ENCODE measurements at places on chromosomes 16 and 17.

GRCh38 chr17:3033248-3033640 lies 30.2 kb downstream of the OR1D5 start:
- no peak for DNase-seq

- DNase-seq = no peak
Observed at GRCh38 chr17:45966606-45967280, 32.3 kb upstream of the STH start.

GRCh38 chr16:81324808-81325207 lies 10.0 kb downstream of the GAN start:
- no peak for DNase-seq

- no peak for DNase-seq
Observed at GRCh38 chr17:35890774-35891155, 10.6 kb upstream of the CCL5 start.

- no peak for DNase-seq
Observed at GRCh38 chr17:80904036-80904753, 87.4 kb upstream of the CHMP6 start.

DNA sequence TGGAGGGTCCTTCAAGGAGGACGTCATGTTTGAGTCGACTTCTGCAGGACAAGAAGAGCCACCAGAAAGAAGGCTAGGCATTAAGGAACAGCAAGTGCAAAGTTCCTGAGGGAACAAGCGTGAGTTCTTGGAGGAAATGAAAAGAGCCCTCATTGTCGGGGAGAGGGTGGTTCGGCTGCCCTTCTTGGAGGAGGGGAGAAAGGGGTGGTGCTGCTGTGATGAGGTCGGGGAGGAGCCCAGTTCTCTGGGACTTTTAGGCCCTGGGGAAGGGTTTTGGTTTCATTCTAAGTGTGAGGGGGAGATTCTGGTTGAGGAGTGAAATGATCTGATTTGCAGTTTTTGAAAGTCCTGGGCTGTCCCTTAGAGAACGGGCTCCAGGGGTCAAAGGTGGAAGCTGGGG lies 4.1 kb downstream of the BICDL2 start:
- no peak for DNase-seq

GRCh38 chr16:70018254-70018653 lies 67.1 kb downstream of the CLEC18A start:
- DNase-seq = peak; percentile 56

- DNase-seq = no peak
Observed at GRCh38 chr17:68034452-68034776, 1.1 kb upstream of the KPNA2 start.

GRCh38 chr17:19805006-19805405 lies 56.9 kb upstream of the ALDH3A1 start:
- no peak for DNase-seq

DNA sequence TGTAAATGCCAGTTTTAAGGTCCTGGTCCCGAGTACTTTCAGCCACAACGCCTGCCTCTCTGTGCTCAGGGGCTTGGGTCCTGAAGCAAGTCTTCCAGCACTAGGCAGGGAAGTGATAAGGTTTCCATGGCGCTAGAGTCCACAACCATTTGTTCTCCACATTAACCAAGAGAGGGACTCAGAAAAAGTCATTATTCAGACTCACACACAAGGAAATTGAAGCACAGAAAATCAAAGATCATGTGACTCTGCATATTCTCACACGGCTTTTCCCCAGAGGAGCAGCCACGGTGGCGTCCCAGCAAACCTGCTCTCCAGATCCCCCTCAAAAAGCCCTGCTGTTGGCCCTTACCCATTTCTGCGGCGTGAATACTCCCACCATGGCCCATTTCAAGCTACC lies 9.7 kb downstream of the ENPP7 start:
- no peak for DNase-seq

- DNase-seq = no peak
Observed at GRCh38 chr16:57740423-57741071, 5.0 kb downstream of the KATNB1 start.

- DNase-seq = peak; percentile 44
Observed at GRCh38 chr16:29675811-29676643, 3.0 kb upstream of the QPRT start.

DNA sequence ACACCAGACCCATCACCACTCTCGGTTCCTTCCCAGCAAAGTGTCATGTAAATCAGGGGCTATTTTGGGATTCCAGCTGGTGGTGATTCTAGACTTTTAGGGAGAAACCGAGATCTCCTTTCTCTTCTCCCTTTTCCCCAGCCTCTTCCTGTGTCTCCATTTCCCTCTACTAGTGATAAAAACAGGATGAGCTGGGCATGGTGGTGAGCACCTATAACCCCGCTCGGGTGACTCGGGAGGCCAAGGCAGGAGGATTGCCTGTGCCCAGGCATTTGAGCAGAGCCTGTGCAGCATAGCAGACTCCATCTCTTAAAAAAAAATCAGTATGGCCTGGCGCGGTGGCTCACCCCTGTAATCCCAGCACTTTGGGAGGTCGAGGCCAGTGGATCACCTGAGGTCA lies 6.1 kb downstream of the TBX21 start:
- no peak for DNase-seq

- DNase-seq = peak; percentile 23
Observed at GRCh38 chr17:80989586-80989913, 2.1 kb upstream of the CHMP6 start.

DNA sequence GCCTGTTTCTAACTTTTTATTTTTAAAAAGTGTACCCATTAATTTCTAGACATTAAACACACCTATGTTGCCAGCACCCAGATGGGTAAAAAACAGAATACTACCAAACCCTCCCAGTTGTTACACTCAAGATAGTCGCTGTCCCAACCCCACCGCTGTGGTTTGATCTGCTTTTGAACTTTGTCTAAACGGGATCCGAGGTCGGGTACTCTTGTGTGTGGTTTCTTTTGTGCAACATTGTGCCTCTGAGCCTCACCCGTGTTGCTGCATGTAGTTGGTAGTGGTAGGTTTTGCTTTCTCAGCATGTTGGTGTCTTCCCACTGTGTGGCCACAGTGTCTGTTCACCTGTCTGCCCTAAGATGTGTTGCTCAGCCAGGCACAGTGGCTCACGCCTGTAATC lies 4.3 kb downstream of the KLHL36 start:
- no peak for DNase-seq

DNA sequence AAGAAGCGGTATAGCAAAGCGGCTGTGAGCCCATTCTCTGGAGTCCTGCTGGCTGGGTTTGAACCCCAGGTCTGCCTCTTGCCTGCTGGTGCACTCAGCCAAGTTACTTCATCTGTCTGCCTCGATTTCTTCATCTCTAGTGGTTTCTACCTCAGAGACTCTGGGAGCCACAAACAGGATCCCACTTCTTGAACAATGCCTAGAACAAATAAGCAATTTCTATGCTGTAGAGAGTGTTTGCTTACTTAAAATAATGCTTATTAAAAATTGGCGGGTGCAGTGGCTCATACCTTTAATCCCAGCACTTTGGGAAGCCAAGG lies 75.5 kb downstream of the CMIP start:
- DNase-seq = no peak

DNA sequence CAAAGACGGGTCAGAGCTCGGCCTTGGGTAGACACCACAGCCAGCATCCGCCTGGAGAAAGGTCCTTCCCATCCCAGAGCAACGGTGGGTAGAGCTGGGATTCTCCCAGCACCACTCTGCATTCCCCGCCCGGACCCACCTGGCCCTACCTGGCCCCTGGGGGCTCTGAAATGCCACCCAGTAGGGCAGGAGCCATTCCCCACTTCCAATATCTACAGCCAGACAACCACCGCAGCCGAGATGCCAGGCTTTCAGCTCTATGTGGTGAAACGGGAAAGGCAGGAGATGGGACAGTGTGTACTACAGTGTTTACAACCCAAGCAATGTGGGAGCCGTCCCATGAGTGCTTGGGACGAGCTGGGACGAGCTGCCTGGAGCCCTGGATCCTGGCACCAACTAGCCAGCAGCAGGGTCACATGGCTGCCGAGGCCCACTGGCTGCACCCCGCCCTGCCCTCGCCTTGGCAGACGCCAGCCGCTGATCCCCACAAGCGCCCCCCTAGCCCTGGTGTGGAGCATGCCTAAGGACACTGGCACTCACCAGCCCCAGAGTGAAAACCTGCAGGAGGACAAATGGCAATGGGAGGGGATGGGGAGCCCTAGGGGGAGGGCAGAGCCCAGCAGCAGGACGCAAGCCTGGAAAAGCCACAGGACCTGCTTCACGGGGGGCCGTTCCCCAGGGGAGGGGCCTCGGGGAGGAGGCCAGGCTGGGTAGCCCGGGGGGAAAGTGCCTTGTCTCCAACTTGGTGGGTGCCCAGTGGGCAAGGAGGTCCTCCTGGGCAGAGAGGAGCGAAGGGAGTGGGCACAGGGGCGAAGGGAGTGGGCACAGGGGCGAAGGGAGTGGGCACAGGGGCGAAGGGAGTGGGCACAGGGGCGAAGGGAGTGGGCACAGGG lies 13.5 kb downstream of the TMC6 start:
- no peak for DNase-seq

DNA sequence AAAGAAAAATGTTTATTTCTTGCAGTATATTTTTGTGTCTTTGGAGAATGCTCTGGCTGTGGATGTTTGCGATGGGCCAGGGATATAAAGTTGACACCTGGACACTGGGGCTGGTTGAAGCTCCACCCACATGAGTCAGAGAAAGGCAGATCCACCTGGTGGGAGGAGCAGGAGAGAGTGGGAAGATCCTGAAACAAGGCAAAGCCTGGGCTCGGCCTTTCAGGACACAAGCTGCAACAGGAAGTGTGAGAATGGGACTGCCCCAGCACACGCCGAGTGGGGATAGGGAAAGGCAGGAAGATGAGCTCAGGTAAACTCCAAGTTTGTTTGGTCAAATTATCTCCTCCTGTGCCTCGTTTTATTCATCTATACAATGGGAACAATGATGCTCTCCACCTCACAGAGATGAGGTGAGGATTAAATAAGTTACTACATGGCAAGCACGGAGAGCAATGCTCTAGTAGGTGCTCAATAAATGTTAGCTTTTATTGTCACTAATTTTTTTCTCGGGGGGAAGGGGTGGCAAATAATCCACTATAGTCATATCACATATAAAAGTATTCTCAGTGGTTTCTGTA lies 21.4 kb upstream of the PITPNM3 start:
- no peak for DNase-seq

GRCh38 chr17:65417406-65418221 lies 143.8 kb downstream of the AXIN2 start:
- no peak for DNase-seq

GRCh38 chr17:29847527-29848400 lies 82.3 kb downstream of the SSH2 start:
- peak; percentile 31 for DNase-seq

DNA sequence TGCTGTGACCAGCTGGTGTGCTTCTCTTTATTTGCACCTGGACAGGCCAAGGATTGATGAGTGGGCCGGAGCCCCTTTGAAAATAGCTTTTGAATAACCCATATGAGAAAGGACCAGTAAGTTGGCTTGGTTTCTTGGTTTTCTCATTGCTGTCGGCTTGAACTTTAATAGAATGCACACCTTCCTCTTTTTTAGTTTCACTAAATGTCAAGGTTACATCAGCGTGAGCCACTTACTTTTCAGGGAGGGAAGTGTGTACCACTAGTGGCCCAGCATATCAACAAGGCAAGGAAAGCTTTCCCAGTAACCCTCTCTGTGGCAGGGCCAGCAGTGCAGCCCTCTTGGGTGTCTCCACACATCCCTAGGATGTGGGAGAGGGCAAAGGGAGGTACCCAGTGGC lies 433.3 kb downstream of the CA10 start:
- DNase-seq = no peak

- DNase-seq = no peak
Observed at GRCh38 chr17:39951924-39952679, 10.7 kb upstream of the GSDMA start.

GRCh38 chr17:11935734-11936406 lies 61.4 kb downstream of the ZNF18 start:
- peak; percentile 24 for DNase-seq

DNA sequence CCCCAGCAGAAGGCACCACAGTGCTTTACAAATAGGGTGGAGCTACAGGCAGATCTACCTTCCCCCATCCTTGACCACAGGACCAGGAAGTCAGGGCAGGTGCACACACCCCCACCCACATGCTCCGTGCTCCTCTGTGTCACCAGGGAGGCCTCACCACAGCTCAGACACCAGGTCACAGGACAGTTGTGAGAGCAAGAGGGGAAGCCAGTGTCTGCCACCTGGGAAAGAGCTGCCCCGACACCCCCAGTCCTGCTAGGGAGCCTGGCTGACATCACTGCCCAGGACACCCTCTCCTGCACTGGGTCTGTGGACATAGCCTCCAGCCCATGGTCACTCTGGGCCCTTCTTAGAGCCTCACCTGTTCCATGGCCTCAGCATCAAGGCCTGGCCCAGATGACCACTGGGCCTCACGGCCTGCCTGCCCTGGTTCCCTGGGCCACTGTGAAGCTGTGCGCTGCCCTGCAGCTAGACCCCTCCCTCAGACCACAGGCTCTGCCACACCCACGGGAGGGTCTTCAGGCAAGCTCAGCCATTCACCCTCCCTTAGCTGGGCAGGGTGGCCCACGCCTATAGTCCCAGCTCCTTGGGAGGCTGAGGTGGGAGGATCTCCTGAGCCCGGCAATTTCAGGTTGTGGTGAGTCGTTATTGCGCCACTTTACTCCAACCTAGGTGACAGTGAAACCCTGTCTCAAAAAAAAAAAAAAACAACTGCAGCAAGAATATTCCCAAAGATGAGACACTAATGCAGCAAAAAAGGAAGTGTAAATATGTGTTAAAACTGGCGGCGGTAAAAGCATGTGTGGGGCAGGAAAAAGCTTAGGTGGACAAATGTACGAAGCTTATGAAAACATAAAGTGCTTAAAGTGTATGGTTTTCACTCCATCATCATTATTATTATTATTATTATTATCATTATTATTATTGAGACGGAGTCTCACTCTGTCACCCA lies 14.2 kb downstream of the POLR3K start:
- DNase-seq = no peak

DNA sequence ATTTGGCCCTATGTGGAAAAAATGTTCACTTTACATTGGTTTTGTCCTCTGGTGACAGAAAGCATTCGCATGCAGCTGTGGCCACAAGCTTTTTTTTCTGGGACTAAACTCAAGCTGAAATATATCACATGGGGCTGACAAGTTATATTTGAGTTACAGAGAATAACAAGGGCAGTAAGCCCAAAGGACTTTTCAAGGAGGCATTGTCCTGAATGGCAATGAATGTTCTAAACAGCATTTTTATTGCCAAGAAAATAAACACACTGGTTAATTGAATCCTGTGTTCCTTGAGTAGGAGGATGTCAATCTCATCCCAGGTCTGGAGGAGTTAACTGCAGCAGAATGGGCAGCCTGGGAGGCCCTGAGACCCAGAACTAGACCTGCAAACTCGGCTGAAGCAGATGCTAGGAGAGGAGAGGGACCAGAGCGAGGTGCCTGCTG lies 114.5 kb downstream of the COPRS start:
- DNase-seq = no peak
